Thymus (tissue), 14 donors: ENCODE measurements at places on chromosomes 1 and 21. TPM values are rescaled to one million over a fixed set of nuclear protein-coding genes. Genes with fewer than 3 reads are reported as not detected.

TMEM51 gene
- total RNA-seq: 3.4 TPM

DNA sequence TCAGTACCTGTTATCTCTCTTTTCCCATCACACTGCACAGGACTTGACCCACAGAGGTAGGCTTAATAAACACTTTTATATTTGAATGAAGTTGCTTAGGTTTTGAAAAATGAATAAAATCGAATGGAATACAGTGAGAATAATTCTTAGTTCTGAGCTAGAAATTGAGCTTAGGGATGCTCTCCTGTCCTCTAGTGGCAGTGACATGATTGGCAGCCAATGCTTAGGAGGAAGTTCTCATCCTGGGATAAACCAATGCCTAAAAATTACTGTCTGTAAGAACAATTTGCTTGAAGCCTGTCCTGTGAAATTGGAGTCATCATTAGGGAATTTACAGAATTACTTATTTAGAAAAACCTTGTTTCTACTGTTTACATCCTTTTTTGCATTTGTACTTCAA is 21.3 kb upstream of the CYP4X1 start:
- H3K4me1 ChIP-seq: no peaks in the 10 kb centered on the region
- H3K27ac ChIP-seq: no peak overlapping the region
- H3K36me3 ChIP-seq: no peaks in the 10 kb centered on the region
- H3K27me3 ChIP-seq: no peaks in the 10 kb centered on the region

CFAP141 gene
- not detected for total RNA-seq

SARS1 gene
- 109 TPM for total RNA-seq

DNA sequence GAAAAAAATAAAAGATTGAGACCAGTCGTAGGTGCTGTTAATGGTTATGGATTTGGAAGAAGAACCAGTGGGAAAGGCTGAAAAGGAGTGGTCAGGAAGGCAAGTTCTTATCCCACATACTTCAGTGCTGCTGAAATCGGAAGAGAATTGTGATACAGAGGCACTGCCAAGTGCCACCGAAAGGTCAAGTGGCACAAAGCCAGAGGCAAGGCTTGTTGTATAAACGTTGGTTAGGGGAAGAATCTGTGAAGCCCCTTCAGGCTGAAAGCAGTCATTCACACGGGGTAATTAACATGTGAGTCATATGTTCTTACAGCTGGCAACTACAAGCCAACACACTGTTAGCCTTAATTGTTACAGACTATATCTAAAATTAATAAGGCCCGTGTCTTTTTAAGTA is 48.8 kb downstream of the ZBTB40 start:
- H3K27ac ChIP-seq: no peak overlapping the region
- H3K4me3 ChIP-seq: no peak overlapping the region
- peaks cover 4% of the 10 kb centered on the region for H3K36me3 ChIP-seq
- H3K4me1 ChIP-seq: no peaks in the 10 kb centered on the region
- no peak for DNase-seq
- H3K27me3 ChIP-seq: no peaks in the 10 kb centered on the region

- no peaks in the 10 kb centered on the region for H3K4me1 ChIP-seq
- H3K4me3 ChIP-seq: no peak overlapping the region
- H3K36me3 ChIP-seq: no peaks in the 10 kb centered on the region
- H3K27ac ChIP-seq: no peak overlapping the region
- no peak for DNase-seq
- H3K27me3 ChIP-seq: no peaks in the 10 kb centered on the region
Measured at GRCh38 chr1:210626341-210626740, 297.6 kb downstream of the HHAT start.

- H3K4me3 ChIP-seq: no peak overlapping the region
- no peaks in the 10 kb centered on the region for H3K36me3 ChIP-seq
- no peak for DNase-seq
Measured at GRCh38 chr1:94067196-94067595, 53.8 kb downstream of the ABCA4 start.

GRCh38 chr1:199044191-199044590 is 405.4 kb downstream of the PTPRC start:
- H3K36me3 ChIP-seq: peaks cover 8% of the 10 kb centered on the region
- no peak overlapping the region for H3K4me3 ChIP-seq
- DNase-seq: no peak
- H3K27ac ChIP-seq: no peak overlapping the region

- H3K4me3 ChIP-seq: no peak overlapping the region
- no peaks in the 10 kb centered on the region for H3K36me3 ChIP-seq
- H3K4me1 ChIP-seq: no peaks in the 10 kb centered on the region
- no peak overlapping the region for H3K27ac ChIP-seq
Measured at GRCh38 chr1:21547876-21548275, 38.7 kb downstream of the ALPL start.

GSTM1 gene
- 12.9 TPM for total RNA-seq

DNA sequence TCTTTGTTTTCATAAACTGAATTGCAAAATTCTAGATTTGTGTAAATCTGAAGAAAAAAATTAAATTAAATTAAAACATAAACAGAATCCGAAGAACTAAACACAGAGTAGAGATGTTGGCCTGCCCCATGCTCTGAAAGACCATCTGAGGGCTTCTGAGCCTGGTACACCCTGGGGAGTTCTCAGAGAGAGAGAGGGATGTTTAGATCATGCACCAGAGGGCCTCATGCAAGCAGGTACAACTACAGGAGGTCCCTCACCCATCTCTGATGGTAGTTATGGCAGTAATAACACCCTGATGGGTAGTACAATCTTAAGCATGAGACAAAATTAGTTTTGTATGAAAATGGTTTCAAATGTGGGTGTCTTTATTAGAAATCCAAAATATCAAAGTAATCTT is 127.7 kb downstream of the TGFB2 start:
- H3K36me3 ChIP-seq: no peaks in the 10 kb centered on the region
- no peak for DNase-seq
- no peaks in the 10 kb centered on the region for H3K4me1 ChIP-seq
- no peak overlapping the region for H3K4me3 ChIP-seq
- H3K27ac ChIP-seq: no peak overlapping the region
- no peaks in the 10 kb centered on the region for H3K27me3 ChIP-seq

- no peak for DNase-seq
- H3K27me3 ChIP-seq: no peaks in the 10 kb centered on the region
- H3K36me3 ChIP-seq: no peaks in the 10 kb centered on the region
- H3K27ac ChIP-seq: no peak overlapping the region
- no peak overlapping the region for H3K4me3 ChIP-seq
- H3K4me1 ChIP-seq: no peaks in the 10 kb centered on the region
Measured at GRCh38 chr1:34610063-34610462, 144.8 kb upstream of the GJB5 start.

KCNN3 gene
- 1.8 TPM for total RNA-seq

DNA sequence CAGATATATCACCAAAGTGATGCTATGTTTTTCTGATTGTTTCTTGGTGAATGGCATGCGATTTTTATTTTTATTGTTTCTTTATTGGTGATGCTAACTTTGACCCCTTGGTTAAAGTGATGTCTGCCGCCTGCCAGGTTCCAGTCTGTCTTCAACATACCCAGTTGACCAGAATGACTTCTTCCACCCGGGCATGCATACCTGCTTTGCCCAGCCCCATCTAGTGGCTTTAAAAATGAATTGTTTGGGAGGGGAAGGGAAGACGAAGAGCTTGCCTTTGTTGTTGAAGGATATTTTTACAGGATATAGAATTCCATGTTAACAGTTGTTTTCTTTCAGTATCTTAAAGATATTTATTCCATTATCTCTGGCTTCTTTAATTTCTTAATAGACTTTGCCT is 65.1 kb downstream of the ATG4C start:
- DNase-seq: no peak
- H3K27ac ChIP-seq: no peak overlapping the region
- no peak overlapping the region for H3K4me3 ChIP-seq
- H3K4me1 ChIP-seq: no peaks in the 10 kb centered on the region
- H3K36me3 ChIP-seq: peaks cover 4% of the 10 kb centered on the region

ATP6V1G3 gene
- not detected for total RNA-seq

DNA sequence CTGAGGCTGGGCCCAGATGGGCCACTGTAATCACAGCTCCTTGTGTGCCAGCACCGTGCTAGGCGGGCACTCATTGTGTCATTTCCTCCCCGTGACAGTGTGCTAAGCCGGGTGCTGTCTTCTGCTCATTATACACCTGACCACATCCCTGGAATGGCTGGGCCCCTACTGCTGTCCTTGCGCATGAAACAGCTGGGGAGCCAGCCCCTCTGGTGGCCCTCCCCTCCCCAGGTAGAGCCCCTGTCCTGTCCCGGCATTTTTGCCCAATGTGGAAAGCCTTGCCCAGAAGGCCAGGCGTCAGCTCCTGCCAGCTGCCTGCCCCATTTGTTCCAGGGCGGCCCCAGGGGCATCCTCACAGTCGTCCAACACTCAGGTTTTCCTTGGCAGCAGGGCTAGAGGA is 107.4 kb upstream of the CASZ1 start:
- no peaks in the 10 kb centered on the region for H3K36me3 ChIP-seq
- DNase-seq: no peak
- H3K4me1 ChIP-seq: peaks cover 21% of the 10 kb centered on the region
- H3K27me3 ChIP-seq: no peaks in the 10 kb centered on the region

GRCh38 chr1:198597690-198598430 is 41.0 kb upstream of the PTPRC start:
- no peak overlapping the region for H3K4me3 ChIP-seq
- no peaks in the 10 kb centered on the region for H3K36me3 ChIP-seq
- H3K27ac ChIP-seq: peak overlapping the region; percentile 79
- peaks cover 24% of the 10 kb centered on the region for H3K4me1 ChIP-seq
- no peaks in the 10 kb centered on the region for H3K27me3 ChIP-seq

DNA sequence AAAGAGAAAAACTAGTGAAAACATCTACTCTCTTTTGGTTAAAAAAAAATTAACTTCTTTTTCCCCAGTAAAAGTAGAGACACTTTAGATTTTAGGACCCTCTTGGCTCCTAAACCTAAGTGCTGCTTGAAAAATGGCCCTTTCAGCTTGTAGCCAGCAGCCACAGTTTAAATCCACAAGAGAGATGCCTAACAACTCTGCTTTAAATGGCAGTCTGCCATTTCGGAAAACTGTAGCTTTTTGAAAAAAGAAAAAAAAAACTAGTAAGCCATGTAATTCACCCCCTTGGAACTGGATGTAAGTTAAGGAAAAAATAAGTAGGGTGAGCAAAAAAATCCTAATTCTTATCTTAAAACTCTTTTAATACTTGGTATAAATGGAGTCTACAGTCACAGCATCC is 56.0 kb downstream of the LHX9 start:
- DNase-seq: no peak
- H3K27me3 ChIP-seq: no peaks in the 10 kb centered on the region

GRCh38 chr21:31873696-31874599 is 1.1 kb downstream of the HUNK start:
- peaks cover 69% of the 10 kb centered on the region for H3K27me3 ChIP-seq
- peak overlapping the region; percentile 45 for H3K4me3 ChIP-seq
- H3K27ac ChIP-seq: no peak overlapping the region
- no peak for DNase-seq
- peaks cover 3% of the 10 kb centered on the region for H3K4me1 ChIP-seq

DNA sequence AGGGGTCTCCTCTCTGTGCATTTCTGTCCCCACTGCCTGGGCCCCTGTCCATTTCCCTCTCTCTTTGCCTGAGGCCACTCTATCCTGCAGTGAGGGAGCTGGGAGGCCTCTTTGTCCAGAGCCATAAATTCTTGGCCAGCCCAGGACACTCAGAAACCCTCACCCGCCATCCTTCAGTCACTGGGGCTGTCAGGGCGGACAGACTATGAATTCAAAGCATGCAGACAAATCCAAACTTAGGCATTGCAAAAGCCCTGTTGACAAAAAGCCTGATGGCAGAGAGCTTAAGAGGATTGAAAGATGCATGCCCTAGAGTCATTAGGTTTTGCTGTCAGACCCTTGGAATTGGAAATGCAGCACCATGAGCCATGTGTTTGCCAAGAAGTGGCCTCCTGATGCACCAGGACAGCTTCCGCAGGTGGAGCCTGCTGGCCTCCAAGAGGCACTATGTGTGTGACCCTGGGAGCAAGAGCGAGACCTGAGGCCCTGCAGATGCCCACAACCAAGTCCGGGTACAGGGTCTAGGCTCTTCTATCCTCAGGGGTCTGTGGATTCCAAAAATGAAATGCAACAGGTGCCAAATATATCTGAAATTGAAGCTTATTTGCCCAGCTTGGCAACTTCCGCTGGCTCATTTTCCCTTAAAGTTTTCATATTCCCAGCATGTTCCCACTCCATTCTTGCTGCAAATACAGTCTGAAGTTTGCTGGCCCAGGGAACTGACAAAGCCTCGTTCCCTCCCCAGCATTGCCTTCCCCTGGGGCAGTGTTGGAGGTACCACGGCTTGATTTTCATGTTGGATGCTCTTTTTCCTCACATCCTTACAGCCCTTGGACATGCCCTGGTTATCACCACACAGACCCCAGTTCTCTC is 177.9 kb downstream of the PGBD5 start:
- H3K4me1 ChIP-seq: peaks cover 54% of the 10 kb centered on the region
- no peak overlapping the region for H3K27ac ChIP-seq
- H3K27me3 ChIP-seq: no peaks in the 10 kb centered on the region
- no peak overlapping the region for H3K4me3 ChIP-seq
- DNase-seq: no peak
